ENCODE measurements at places on chromosomes 3 and 15.

DNA sequence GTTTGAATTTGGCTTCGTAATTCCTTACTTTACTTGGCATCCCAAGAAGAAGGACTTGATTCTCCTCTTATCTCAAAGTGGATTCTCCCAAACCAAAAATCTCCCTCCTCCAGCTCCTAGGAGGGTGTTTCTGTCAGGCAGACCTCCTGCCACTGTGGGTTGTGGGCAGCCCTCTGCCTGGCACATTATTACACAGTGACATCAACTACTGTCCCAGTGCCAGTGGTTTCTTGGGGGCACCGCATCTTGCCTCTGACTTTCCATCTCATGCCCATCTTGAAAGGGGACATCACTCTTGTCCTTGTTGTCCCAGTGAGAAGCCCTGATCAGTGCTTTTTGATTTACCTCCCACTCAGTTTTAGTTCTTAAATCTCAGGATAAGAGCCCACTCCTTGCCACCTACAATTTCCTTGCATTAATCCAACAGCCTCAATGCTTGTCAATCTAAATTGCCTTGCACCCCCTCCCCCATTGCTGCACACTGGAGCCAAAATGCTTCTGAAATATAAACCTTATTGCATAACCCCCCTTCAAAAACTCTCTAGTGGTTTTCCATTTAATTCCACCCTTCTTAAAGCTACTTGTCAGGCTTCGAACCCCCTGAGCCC lies 81.0 kb downstream of the TRAK1 start:
- DNase-seq: no peak

DNA sequence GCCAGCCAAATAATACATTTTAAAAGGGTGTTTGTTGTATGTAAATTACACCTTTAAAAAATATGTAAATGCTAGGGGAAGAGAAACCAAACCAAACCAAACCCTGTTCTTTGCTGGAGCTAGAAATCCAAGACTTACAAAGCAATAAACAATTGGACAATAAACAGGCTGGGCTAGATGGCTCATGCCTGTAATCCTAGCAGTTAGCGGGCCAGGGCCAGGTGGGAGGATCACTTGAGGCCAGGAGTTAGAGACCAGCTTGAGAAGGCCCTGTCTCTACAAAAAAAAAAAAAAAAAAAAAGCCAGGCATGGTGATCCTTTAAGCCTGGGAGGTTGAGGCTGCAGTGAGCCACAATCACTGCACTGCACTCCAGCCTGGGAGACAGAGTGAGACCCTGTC lies 12.5 kb downstream of the STOML1 start:
- DNase-seq: no peak

DNA sequence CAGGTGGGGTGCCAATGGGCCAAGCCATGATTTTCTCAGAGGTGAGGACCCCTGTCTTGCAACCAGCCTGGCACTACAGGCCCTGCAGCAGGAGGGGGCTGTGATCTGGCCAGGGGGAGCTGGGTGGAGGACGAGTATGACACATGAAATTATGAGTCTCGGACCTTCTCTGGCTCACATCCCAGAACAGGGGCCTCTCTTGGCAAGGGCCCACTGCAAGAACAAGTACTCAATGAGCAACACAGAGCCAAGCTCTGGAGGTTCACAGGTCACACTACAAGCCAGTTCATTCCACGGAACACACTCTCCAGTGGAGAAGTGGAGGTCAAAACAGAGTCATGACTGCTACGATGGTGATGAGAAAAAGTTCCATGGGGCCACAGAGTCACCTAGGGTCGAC lies 28.3 kb downstream of the CCDC32 start:
- no peak for DNase-seq

- DNase-seq: no peak
Observed at GRCh38 chr15:33693166-33693800, 275.0 kb upstream of the CHRM5 start.

DNA sequence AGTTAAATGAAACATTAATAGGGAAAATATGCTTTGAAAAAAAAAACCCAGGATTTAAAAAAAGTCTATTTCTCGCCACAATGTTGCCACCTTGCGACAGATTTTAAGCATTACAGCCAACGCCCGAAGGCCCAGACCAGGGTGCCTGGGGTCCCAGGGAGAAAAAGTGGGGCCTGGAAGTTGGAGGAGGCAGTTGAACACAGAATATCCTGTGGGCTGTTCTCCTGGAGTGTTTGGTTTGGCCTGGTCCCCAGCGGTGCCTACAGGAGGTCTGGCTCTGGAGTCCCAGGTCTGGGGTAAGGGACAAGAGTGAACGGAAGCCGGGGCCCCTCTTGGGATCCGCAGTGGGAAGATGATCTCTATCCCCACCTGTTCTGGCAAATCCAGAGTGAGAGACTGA lies 3.4 kb downstream of the RNU6-1 start:
- peak; percentile 51 for DNase-seq

DNA sequence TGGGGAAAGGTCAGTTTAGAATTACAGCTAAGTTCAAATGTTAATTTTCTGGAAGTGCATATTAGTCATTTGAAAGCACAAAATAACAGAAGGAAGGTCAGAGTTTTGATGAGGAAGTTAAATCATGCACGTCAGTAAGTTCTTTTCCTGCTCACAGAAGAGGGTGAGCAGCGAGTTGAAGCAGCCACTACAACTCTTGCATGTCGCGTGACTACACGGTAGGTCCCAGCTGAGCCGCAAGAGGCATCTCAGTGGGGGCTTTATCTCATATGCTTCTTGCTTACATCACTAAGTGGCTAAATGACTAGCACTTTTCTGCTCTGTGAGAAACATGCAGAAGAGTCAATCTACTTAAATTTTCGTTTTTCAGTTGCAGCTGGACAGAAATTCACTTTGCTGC lies 21.3 kb upstream of the SEC62 start:
- DNase-seq: peak; percentile 14

GRCh38 chr3:17810759-17811158 lies 68.3 kb upstream of the TBC1D5 start:
- DNase-seq: no peak

- no peak for DNase-seq
Observed at GRCh38 chr15:36284911-36285310, 294.5 kb upstream of the CDIN1 start.

GRCh38 chr3:115943579-115943978 lies 320.3 kb downstream of the GAP43 start:
- no peak for DNase-seq

DNA sequence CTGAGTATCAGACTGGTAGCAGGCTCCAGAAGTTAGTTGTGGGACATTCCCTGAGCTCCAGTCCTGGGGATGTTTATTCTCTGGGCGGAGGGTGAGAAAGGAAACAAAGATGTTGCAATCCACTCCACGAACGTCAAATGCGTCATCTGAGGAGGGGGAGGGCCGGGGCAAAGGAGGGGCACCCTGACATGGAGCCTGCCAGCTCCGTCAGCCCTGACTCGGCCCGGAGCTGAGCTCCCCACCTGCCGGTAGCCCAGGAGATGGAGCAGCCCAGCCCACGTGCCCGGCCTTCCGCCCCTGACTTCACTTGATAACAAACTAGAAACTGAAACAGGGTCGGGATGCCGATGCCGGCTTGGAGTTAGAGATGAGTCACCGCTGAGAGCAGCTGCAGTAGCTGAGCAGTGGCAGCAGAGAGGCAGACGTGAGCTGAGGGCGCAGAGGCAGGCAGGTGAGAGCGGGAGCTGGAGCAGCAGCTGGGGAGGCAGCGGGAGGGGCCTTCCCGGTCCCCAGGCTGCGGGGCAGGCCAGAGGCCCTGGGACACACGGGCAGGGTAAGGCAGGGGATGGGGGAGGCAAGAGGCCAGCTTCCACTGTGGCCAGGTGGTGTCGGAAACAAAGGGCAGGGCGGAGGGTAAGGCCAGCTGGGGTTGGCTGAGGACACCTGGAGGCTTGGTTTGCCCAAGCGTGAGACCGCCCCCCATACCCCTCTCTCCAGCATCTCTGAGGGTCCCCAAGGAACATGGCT lies at the start of gene ISG20:
ISG20 (plus strand) TSS at position 391 of the 747 bp plus-strand sequence; CDS start at position 742, 351 bp downstream.
- peak; percentile 99 for DNase-seq

DNA sequence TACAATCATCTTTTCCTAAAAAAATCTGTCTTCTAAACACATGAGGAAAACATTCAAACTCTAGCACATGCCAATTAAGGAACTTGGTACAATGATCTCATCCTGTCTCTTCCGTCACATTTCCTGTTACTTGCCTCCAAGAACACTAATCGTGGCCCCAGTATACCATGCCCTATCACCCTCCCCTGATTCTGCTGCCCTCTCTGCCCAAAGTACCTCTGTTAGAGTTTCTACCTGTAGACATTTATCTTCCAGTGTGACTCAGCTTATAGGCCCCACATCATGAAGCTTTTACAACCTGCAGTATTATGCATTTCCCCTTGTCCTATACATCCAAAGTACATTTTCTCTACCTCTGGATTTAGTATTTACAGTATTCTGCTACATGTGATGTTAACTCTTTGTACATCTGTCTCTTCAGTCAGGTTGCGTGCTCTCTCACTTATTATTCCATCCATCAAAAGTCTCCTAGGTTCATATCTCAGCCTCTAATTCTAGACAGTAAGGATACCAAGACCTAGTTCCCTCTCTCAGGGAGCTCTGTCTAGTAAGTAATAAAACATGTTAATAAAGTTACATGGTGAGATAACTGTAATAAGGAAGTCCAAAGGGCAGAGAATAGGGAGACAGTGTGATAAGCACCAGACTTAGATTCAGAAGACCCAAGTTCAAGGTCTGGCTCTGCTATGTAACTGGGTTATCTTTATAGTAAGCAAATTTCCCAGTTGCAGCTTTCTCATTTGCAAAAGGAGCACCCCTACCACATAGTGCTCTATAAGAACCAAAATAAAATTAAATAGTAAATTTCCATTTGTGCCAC lies 8.9 kb upstream of the SEMA6D start:
- no peak for DNase-seq

GRCh38 chr3:186270701-186271100 lies 91.3 kb downstream of the DGKG start:
- DNase-seq: no peak

DNA sequence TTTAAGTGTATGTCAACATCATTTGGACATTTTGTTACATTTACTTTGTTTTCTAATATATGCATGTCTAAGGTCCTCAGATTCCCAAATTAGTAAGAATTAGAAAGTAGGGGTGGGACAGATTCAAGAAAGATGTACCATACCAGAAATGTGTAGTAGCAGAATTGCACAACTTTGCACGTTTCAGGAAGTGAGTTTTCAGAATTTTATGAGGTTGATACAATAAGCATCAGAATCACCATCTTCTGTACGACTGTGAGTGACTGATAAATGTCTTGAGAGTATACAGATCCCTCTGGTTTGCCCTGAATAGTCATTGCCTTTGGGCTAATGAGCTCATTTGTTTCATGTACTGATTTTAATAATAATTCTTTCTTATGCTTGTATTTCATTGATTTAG lies 9.3 kb downstream of the ARIH2 start:
- DNase-seq: no peak

- DNase-seq: no peak
Observed at GRCh38 chr3:168583977-168584376, 488.3 kb upstream of the GOLIM4 start.

- DNase-seq: no peak
Observed at GRCh38 chr3:155428563-155428962, 135.1 kb upstream of the STRIT1 start.

GRCh38 chr15:59178151-59178695 lies 28.4 kb upstream of the LDHAL6B start:
- no peak for DNase-seq

- no peak for DNase-seq
Observed at GRCh38 chr3:59908701-59909100, 858.9 kb upstream of the CFAP20DC start.

DNA sequence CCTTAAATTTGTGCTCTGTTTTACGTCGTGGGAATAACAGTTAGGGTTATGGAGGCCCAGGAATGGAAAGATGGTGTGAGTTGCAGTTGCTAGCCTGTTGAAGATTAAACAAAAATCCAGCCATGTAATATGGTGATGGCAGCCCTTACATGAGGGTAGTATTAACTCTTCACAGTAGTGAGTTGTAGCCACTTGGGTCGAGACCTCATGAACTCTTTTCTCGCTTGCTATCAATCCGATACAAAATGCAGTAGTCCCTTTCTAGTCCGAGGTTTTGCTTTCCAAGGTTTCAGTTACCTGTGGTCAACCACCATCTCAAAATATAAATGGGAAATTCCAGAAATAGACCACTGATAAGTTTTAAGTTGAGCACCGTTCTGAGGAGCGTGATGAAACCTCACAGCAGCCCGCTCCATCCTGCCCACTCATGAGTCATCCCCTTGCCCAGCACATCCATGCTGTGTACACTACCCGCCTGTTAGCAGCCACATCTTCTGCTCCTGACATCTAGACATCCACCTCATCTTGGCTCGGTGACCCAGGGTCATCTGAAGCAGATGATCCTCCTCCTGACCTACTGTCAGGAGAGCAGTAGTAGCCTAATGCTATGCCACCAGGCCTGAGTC lies 177.9 kb downstream of the CDIN1 start:
- no peak for DNase-seq

DNA sequence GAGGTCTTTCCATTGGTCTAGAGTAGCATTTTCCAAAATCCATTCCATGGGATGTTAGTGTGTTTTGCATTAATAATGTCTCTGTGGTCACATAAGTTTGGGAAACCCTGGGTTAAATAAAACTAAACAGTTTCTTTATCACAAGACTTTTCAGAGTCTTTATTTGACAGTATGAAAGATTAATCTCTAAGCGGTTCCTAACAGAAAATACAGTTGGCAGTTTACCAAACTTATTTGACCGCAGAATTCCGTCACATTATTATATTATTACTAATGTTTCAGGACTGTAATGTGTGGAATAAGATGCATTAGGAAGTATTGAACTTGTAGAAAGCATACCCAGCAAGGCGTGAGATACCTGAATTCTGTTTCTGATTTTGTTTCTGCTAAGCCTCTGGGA lies 71.5 kb upstream of the ADAMTSL3 start:
- DNase-seq: no peak

DNA sequence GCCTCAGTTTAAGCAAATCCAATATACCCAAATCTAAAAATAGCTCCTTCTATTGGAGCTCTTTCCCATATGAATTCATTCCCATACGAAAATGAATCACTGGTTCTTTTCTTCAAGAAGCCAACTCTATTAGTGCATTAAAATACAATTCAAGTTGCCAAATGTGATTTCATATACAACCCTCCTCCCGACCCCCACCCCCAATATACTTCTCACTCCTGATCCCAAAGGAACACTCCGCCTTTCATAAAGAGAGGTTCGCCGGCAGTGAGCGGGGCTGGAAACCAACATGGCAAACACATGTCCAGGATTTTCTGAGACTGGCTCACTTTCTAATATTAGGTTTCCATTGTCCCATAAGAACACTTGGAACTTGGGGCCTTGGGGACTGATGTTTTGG lies 48.5 kb downstream of the MAGEF1 start:
- DNase-seq: no peak

- peak; percentile 54 for DNase-seq
Observed at GRCh38 chr3:134794950-134795745, at the start of gene EPHB1. TSS of gene EPHB1 (plus strand) at chr3:134795260.
